ENCODE measurements at places on chromosomes 11 and 22.
A peak's percentile ranks its signal among the peaks of the same experiment; 100 is the strongest.

DNA sequence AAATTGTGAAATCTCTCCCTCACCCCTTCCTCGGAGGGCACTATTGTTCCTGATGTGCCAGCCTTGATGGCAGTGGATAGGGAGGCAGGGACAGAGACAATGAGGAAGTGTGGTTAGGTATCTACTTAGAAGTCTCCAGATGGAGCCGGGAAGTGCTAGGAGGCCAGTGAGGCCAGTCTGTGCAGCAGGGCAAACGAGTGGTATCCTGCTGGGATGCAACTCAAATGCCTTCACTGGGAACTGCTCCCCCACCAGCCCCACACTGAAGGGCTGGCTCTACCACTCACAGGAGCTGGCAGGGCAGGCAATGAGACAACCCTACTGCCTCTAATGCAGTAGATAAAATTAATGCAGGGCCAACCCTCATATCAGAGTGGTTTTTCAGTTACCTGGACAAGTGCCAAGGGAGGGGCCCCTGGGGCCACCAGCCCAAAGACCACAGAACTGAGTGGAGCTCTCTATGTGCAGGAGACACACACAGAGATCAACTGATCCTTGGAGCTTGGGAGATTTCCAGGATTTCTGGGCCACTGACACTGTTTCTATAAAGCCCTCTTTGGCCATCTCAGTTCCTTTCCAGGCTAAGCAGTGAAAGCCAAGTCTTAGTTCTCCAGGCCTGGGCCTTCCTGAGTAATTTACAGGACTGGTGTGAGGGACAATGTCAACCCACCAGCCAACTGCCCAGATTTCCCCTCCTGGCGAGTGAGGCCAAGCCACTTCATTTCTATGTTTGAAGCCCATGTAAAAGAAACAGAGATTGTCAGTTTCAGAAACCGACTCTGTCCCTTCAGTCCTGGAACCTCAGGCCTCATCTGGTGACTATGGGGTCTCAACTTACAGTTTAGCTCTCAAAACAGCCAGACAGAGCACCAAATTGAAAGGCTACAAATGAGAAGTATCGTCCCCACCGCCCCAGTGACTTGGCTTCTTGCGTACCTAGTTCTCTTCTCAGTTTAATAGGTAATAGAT lies 4.1 kb downstream of the MIF start:
- DNase-seq, result no peak

GRCh38 chr11:105148241-105148640 lies 8.7 kb upstream of the CARD18 start:
- DNase-seq, result no peak

- DNase-seq, result no peak
Observed at GRCh38 chr22:39925273-39925672, 24.4 kb downstream of the GRAP2 start.

- DNase-seq, result peak; percentile 47
Observed at GRCh38 chr22:46941968-46942798, 179.7 kb downstream of the TBC1D22A start.

DNA sequence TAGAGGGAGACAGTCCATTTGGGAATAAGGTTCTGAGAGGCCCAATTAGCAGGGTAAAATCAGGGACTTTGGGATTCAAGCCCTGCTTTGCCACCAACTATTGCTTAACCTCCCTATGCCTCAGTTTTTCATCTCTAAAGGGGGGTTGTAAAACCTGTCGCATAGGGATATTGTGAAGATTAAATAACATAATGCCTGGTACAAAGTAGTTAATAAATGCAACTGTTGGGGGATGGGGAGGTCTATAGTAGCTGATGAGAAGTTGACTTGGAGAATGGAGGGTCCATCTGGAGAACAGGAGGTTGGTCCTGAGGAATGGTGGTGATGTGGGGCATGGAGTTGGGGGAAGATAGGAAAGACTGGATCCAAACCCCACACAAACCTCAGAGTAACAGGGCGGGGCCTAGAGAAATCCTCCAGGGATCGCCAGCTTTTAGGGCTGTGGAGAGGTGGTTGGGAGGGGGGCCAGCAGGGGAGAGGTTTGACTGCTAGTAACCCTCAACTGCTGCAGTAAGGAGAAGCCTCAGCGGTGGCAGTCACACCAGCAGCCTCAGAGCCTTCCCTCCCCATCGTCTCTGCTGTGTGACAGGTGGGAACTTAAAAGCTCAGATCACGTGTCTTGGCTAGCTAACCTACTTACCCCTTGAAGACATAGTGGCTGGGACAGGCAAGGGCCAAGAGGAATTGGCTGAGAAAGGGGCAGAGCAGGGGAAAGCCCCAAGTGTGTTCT lies 1.1 kb upstream of the ABCG4 start:
- DNase-seq, result no peak

GRCh38 chr11:131889760-131890581 lies 519.6 kb downstream of the NTM start:
- DNase-seq, result no peak

DNA sequence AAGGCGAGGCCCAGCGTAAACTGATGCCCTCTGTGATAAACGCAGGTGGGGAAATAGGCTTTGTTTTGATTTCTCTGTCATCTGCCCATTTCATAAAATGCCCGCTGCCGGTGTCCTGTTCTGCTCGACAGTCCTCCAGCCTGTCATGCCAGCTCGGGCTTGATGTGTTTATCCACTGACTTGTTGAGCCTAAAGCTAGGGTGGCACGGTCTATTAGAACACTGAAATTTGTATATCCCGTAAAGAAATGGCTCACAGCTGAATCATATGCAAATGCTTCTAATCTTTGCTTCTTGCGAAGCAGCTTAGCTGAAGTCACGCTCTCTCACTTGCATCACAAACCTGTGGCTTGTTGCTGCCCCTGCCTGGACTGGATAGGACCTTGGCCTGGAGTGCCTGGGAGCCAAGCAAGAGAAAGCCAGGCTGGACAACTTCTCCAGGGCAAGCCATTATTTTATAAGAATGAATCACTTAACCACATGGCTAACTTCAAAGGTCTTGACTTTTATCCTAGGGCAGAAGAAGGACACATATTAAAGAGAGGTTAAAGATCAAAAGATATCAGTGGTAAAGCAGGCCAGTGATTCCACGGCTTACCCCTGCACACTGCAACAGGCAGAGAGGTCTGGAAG lies 33.1 kb downstream of the EHF start:
- DNase-seq, result peak; percentile 88

GRCh38 chr11:133753150-133753549 lies 92.2 kb downstream of the SPATA19 start:
- no peak for DNase-seq

DNA sequence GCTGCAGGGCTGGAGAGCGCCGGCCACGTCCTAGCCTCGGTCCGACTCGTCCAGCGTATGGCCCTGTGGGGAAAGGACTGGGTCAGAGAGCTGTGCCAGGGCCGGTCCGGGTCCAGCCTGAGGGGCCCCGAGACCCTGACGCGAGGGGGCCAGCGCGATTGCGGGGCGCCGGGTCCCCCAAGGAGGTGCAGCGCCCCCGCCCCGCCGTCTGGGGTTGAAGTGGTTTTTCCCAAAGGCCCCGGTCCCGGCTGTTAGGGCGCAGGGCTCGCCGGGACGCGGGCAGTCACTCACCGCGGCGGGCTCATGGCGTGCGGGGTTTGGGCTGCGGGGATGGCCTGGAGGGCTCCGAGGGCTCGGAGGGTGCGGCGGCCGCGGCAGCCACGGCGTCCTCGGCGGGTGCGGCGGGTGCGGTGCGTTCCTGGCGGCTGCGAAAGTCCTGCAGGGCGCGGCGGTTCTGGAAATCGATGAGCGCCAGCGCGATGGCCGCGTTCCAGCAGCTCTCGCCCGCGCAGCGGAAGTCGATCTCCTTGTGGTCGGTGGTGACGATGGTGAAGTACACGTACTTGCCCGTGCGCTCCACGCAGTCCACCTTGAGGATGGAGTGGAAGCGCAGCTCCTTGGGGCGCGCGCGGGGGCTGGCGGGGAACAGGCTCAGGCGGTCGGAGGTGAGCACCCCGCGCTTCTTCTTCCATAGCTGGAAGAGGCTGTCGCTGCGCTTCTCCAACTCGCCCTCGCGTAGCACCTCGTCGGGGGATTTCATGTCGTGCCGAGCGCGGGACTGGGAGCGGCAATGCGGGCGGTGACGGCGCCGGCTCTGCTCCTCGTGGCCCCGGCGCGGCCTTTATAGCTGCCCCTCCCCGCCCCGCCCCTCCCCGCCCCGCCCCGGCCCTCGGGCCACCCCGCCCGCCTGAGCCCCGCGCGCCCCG lies at the start of gene PHLDA2:
Gene PHLDA2 (minus strand): TSS at position 816 of the 926 bp plus-strand sequence. CDS start 56 bp downstream, at position 760.
- peak; percentile 72 for DNase-seq

GRCh38 chr11:128900468-128900867 lies 9.3 kb downstream of the KCNJ5 start:
- DNase-seq, result no peak

DNA sequence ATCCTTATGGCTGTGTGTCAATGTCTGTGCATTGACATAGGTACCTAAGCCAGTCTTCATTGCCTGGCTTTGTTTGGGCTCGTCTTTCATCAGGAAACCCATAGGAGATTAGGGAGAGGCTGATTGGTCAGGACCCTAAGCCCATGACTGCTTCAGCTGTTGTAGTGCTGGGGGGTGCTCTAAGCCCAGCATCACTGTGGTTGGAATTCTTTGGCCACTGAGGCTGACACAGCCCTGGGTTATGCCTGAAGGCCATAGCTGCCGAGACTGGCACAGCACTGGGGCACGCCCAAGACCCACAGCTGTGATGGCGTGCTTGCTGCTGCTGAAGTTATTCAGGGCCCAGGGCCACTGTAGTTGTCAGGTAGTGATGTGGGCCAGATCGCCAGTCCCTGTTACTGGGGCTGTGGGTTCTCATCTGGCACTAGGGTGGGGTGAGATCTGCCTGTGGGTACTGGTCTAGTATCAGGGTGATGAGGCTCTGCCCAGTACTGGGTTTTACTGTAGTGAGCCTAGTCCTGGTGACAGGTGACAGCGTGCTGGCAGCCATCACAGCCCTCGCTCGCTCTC lies 4.9 kb downstream of the USP18 start:
- no peak for DNase-seq

DNA sequence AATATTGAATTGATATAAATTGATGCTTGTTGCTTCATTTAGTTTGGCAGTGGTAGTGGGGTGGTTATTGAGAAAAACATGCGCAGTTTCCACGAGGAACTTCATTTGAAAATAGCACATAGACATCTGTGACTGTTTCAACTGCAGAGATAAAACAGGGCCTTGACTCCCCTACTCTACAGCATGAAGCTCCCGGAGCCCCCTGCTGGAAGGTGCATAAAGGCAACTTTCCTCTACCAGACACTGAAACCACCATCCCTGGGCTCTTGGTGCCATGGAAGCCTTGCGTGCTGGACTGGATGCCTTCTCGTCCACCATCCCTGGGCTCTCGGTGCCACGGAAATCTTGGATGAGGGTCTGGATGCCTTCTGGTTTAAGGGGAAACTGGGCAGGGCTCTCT lies 195.9 kb downstream of the CSNK2A3 start:
- DNase-seq, result no peak

- no peak for DNase-seq
Observed at GRCh38 chr11:88152381-88152780, 22.9 kb downstream of the RAB38 start.

DNA sequence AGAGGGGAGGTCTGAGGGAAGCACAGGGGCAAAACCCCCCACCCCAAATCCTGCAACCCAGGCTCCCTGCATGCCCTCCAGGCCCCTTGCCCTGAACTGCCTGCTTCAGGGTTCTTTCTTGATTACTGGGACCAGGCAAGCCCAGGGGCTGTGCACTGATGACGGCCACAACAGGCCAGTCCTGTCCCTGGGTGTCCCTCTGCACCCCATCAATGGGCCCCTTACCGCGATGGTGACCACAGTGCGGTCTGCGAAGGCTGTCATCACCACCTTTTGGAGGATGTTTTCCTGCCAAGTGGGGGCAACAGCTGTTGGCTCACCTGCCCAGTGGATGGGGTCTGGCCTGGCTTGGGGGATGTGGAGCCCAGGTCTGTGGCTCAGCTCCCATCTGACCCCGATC lies 5.0 kb upstream of the KCNJ11 start:
- DNase-seq, result no peak

- no peak for DNase-seq
Observed at GRCh38 chr11:35605706-35606105, 12.6 kb upstream of the FJX1 start.

DNA sequence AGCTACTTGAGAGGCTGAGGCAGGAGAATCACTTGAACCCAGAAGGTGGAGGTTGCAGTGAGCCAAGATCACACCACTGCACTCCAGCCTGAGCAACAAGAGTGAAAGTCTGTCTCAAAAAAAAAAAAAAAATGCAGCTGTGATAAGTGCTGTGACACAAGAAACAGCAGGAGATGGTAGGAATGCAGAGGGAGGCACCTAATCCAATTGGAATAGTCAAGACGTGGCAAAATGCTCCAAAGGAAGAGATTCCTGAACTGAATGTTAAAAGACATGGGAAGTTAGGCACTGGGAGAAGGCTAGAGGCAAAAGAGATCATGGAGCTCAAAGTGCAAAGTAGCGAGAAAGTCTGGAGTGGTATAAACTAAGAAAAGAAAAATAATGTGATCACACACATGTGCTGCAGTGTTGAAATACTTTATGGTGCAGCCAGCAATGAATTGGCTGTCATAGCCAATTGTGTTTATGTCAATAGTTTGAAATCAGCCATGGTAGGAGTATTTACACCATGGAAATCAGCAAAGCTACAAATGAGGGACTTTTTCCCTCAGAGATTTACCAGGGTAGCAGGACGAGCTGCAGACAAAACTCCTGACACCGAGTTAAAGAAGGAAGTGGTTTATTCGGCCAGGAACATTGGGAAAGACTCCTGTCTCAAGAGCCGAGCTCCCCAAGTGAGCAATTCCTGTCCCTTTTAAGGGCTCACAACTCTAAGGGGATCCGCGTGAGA lies 40.9 kb upstream of the LIPT2 start:
- DNase-seq, result peak; percentile 66

- DNase-seq, result no peak
Observed at GRCh38 chr22:20111045-20111688, 4.7 kb upstream of the RANBP1 start.

GRCh38 chr11:6268820-6269219 lies 9.2 kb downstream of the CCKBR start:
- DNase-seq, result peak; percentile 8

- peak; percentile 33 for DNase-seq
Observed at GRCh38 chr11:111949519-111950426, 12.6 kb downstream of the DIXDC1 start.

DNA sequence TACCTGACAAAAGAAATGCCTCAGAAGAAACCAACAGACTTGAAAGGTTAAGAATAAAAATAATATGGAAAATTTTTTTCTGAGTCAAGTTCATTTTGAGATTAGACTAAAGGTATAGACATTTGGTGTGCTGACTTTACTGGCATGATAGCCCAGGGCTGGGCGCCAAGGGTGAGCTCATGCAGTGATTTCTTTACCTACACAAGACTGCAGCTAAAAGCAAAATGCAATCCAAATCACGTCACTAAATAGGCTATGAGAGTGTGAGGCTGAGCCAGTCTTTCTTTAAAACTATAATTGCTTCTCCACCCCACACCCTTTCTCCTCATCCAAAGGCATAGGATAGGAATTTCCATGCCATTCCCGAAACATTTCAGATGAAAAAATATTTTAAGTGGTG lies 196.5 kb downstream of the FAM76B start:
- no peak for DNase-seq

DNA sequence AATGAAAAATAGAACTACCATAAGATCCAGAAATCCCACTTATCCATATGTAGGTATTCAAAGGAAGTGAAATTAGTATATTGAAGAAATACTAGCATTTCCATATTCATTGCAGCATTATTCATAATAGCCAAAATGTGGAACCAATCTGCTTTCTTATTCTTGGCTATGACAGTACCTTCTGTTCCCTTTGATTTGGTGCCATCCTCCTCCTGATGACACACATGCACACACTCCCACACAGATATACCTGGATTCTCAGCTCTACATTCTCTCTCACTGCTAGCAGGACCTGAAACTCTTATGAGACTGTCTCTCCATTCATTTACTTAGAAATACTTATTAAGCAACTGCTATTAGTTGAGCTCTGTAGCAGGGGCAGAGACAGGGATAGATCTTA lies 582.6 kb upstream of the TENM4 start:
- no peak for DNase-seq

- DNase-seq, result no peak
Observed at GRCh38 chr11:10727146-10727851, 23.7 kb upstream of the CTR9 start.

Data from inflammatory macrophage treated with lipopolysaccharide for 1 hour (primary cell).